ENCODE measurements at places on chromosomes 12 and 14.
A peak's percentile ranks its signal among the peaks of the same experiment; 100 is the strongest.

DNA sequence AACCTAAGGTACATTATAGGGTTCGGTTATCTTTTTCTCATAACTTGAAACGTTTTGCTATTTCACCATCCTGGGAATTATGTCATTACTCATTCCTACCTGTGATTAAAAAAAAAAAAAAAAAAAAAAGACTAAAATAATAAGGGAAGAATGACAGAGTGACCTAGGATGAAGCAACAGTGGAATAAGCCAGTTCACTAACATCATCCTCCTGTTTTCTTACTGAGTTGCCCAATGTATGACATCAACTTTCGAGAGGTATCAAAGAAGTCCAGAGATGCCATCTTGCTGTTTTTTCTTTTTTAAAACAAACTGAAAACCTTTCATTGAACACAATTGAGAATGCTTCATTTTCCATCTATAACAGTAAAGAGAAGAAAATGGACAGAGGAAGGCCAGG lies 42.8 kb downstream of the AMN start:
- DNase-seq = no peak

- no peak for DNase-seq
Observed at GRCh38 chr14:54589076-54589475, 22.1 kb downstream of the SAMD4A start.

- DNase-seq = peak; percentile 29
Observed at GRCh38 chr14:24334431-24335291, at the start of gene ADCY4. Gene ADCY4 (minus strand): TSS chr14:24335071. CDS start chr14:24334652, 419 bp downstream.

- DNase-seq = no peak
Observed at GRCh38 chr12:49843876-49844437, 1.1 kb upstream of the BCDIN3D start.

DNA sequence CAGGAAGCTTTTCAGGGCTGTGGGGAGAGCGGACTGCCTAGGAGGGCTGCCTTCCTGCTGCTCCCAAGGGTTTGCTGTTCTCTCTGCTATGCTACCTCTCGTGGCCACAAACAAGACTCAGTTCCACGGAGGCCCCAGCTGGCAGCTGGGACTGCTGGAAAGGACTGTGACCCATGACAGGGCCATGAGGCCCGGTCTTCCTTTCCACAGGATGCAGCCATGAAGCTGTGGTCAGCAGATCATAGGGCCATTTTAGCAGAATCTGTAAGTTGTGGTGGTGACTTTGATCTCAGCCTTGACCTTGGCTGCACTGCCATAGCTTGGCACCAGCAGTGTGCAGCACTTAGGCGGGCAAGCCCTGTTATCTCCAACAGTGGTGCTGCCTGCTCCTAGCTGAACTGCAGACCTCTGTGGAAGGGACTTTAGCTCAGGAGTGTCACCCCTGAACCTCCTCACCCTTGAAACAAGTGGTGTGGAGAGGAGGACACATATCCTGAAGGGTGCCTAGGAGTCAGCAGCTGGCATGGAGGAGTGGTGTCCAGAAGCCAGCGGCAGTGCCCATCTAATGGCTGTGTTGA lies 12.3 kb downstream of the KRT80 start:
- no peak for DNase-seq

DNA sequence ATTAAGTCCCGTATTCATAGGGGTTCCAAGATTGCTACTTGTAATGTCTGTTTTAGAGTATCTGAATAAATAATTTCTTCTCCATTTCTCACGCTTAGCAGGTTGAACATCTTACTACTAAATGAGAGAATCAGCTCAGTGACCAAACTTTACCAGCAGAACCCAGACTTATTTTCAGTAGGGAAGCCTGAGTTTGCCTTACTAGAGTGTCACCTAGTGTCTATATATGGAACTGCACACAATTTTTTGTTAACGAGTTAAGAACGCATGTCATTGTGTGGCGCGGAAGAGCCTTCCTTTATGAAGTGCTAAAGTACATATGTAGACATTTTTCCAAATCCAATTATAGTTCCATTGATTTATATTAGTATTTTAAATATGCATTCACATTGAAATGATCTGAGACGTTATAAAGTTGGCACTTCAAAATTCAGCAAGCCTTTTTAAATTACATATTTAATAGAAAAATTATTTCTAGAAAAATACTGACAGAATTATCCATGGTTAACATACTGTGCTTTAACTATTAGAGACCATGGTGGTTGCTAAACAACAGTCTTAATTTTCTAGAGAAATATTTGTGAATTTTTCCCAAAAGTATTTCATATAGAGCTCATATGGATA lies 88.3 kb downstream of the RPS29 start:
- peak; percentile 62 for DNase-seq

DNA sequence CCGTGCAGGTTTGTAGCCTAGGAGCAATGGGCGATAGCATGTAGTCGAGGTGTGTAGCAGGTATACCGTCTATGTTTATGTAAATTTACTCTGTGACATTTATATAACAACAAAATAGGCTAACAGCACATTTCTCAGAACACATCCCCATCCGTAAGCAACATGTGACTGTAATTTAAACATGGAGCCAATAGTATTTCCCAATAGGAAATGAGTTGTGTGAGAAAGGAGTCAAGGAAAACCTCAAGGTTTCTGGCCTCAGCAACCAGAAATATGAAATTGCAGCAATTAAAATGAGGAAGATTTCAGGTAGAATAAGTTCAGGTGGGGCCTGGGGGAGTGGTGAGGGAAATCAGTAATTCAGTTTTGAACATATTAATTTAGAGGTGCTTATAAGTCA lies 136.0 kb downstream of the MSRB3 start:
- no peak for DNase-seq

DNA sequence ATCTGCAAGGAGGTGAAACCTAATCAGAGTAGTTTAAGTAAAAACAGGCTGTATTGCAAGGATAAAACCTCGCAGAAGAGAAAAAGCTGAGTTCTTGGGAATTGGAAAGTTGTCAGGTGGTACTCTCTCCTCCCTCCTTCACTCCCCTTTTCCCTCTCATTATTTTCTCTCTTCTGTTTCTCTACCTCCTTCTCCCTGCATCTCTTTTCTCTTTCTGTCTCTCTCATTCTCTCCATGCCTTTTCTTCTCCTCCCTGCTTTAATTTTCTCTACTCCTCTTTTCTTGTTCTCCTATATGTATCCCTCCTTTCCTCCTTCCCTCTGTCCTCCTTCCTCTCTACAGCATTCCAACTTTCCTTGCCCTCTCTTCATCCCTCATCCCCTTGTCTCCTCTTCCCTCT lies 14.2 kb upstream of the PPP1R12A start:
- no peak for DNase-seq

DNA sequence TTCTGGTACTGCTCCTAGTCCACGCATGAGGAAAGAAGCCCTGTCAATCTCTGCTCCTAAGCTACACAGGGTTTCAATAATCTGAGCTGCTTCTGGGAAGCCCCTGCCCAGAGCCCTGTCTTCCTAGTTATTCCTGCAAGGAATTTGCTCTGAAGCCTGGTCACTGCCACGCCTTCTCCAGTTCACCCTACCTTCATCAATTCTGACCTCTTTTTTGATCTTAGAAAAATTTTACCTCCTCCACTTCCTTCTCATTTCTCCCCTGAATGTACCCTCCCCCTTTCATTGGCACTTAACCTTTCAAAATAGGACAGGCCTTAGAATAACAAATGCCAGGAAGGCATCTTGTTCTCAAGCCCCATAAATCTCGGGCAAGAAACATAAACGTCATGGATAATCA lies 14.9 kb upstream of the LRRK2 start:
- DNase-seq = no peak

DNA sequence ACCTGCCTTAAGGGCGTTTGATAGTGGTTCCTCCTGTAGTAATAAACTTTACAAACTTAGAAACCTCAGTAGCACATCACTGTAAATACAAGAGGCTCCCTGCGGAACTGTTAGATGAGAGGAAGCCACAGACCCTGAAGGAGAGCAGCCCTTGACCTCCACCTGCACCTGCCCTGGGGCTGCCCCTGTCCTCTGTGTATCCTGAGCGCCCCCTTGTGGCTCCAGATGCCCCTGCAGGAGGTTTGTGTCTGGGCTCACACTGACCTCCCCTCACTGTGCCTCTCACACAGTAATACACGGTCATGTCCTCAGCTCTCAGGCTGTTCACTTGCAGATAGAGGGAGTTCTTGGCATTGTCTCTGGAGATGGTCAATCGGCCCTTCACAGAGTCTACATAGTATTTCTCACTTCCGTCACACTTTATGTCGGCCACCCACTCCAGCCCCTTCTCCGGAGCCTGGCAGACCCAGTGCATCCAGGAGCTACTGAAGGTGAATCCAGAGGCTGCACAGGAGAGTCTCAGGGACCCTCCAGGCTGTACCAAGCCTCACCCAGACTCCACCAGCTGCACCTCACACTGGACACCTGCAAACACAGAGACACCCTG lies 1059.8 kb downstream of the TMEM121 start:
- peak; percentile 64 for DNase-seq

DNA sequence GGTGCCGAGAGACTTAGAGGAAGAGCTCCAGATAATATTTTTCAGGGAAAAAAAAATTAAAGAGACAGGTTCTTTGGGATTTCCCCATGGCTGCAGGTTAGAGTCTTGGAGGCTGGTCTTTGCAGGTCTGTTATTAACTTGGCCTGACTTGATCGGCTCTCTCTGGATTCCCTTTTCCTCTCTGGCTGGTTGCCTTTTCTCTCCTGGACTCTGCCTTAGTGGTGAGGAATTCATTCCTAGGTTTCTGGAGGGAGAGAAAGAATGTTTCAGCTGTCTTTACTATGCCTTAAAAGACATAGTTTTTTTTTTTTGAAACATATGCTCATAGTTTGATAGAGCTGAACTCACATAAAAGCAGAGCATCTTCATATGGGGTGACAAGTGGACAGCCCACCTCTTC lies 336.3 kb downstream of the BMP4 start:
- no peak for DNase-seq

DNA sequence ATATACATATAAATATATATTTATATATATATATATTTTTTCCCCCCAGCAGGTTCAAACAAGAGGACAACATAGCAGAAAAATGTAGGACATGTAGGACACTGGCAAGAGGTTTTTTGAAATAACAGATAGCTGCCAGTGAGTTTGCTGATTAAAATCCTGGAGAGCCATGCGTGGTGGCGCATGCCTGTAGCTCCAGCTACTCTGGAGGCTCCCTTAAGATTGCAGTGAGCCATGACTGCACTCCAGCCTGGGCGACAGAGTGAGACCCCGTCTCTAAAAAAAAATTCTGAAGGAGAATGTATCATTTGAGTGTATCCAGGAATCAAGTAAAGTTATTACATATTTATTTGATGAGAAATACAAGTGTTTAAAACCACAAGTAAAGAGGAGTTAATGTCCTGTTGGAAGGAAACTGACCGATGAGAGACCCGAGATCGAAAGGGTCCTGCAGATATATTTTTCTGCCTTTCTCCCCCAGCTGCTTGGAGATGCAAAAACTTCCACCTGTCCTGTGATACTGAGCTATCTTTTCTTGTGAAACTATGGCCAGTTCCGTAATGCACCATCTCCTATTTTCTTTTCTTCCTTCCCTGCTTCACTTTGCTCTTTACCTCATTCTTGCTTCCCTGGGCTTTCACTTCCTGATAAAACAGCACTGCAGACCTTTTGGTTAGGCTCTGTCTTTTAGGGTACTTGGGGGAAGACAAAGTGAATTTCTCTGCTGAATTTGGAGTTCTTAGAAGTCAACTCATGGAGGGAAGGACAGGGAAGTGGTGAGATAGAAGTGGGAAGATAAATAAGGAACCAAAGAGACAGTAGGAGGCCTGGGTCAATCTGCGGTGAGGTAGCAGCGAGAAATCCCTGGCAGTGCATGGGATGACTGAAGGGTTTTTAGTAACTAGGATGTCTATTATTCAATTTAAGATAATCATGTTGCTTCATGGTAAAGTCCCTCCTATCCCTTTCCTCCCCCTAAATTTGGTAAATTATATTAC lies 41.2 kb upstream of the SLC2A13 start:
- no peak for DNase-seq

DNA sequence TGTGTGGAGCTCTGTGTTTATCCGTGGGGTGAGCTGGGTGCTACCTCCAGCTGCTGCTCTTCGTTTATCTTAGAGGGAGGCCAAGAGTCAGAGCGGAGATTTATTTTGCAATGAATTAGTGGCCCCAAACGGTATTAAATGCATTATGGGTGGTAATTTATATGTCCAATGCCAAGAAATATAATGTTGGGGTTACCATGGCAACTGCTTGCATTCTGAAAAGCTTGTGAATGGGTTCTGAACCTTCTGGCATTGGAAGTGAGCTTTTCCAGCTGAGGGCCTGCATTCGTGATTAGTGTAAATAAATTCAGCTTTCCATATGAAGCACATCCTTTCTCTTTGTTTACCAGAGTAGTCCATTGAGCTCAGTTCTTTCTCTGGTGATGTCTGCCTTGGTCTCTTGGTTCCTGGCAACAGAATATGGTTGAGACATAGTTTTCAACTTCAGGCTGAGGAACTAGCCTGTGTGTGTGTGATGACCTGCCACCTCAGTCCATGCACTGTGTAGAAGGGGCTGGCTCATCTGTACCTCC lies 51.8 kb downstream of the TRAF3 start:
- no peak for DNase-seq

DNA sequence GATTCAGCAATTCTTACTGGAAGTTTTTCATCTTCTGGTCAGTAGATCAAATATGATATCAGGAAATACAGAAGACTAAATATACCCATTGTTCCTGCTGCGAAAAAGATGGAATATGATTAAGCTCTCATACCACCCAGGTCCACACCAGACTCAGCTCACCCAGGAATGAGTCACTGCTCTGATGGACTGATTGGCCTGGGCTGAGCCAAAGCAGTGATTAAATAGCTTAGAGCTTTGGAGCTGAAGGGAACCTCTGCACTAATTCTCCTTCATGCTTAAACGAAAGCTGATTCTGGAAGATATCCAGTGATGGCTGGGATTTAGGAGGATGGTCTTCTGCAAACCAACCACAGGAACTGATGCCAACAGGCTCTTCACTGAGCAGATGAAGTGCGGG lies 62.0 kb upstream of the SYT1 start:
- DNase-seq = no peak

GRCh38 chr12:87491598-87491997 lies 537.6 kb downstream of the C12orf50 start:
- DNase-seq = no peak

- DNase-seq = no peak
Observed at GRCh38 chr14:42222924-42223471, 616.3 kb downstream of the LRFN5 start.

DNA sequence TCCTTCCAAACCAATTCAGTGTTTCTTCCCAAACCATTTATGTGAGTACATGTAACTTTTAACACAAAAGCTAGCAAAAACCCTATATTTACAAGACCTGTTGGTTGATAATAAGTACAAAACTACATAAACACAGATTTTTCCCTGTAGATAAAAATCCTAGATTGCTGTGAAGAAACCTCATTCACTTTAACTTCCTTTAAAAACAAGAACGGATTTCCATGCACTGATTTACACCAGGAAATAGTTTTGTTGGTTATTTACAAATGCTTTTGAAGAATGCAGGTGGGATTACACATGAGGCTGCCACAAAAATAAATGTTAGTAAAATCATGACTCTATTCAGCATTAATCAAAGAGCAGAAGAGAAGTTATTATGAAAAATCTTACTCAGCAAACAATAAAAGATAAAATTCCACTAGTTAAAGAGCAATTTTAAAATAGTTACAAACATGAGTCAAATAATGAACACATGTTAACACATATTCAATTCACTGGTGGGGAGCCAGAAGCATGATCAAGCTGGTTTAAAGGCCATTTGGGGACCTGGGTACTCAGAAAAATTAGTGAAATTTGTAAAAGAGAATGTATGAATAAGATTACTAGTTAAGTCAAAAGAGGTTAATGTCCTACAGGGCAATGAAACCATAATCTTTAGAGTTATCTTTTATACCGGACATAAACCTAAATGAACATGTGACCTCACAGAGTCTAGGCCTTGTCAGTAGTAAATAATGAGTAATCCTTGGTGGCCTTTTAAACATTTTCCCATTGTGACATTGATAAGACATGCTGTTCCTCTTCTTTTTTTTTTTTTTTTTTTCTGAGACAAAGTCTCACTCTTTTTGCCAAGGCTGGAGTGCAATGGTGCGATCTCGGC lies 79.9 kb downstream of the PHLDA1 start:
- DNase-seq = no peak
